NCI-H1105 (cell line): ENCODE measurements at places on chromosomes 11 and 22.

DNA sequence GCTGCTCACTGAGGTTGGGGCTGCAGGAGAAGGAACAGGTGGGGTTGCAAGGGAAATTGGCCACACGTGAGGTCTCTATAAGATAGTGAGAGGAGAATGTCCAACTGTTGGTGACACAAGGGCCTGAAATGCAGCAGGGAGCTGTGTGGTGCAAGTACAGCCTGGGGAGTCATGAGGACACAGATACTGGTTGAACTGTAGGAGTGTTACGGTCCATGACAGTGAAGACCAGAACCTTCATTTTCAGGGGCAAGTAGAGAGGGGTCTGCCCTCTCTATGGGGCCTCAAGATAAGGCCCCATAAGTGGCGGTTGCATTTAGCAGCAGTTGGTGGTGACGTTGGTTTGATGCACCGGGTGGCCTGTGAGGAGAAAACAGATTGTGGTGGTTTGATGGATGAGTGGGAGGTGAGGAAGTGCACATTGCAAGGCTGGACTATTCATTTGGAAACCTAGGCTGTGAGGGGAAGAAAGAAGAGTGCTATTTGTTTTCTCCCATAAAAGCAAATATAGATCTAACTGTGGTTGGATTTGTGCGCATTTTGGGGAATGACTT, 39.4 kb downstream of the MICAL2 start:
- DNase-seq: no peak

- DNase-seq: peak; percentile 61
Measured at GRCh38 chr11:85941380-85941973, 86.3 kb downstream of the CCDC83 start.

DNA sequence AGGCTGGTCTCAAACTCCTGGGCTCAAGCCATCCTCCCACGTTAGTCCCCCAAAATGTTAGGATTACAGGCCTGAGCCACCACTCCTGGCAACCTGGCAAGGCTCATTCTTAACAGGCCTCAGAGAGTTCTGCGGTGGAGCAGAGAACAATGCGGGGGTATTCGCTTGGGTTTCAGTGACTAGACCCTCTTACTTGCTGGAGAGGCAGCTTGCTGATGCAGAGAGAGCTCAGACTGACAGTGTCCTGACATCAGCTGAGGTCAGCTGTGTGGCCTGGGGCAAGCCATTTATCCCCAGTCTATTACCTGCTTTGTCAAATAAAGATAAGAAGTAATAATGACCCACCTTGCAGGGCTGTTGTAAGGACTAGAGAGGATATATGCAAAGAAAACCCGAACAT, 40.3 kb upstream of the DMC1 start:
- DNase-seq: no peak

- DNase-seq: no peak
Measured at GRCh38 chr11:47338396-47339241, 13.9 kb downstream of the MYBPC3 start.

DNA sequence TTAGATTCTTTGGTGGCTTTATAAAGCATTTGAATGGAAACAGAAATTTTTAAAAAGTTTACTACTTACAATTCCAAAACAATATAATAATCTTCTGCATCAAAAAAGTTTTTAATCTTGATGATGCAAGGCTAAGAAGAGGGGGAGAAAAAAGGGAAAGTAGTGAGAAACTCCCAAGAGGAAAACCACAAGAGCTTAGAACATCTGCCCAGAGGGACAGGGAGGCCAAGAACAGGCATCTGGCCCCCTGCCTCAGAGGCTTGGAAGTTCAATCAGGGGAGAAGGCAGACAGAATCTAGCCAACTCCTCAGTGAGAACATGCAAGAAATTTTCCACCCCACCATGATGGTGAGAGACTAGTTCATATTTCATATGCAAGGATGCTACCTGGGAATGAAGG, 23.8 kb upstream of the TTC28 start:
- no peak for DNase-seq

DNA sequence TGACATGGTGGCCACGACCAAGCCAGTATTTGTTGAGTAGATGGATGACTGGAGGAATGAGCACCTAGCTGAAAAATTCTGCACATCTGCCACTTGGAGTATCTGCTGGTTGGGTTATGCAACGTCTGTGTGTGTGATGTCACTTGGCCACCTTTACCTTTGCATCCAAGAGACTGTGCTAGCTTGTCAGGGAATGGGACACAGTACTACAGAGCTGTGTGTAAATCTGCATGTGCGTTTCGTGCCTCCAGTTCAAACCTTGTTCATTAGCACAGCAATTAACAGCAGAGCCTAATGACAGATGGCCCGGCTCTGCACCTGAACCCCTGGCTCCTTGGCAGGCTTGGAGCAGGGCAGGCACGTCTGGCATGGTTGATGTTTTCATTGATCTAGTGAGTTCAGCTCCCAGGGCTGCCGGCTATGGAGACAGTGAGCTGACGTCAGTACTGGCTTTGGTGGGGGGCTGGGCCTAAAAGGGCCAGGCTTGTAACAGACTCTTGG, 188.4 kb upstream of the NAV2 start:
- no peak for DNase-seq

GRCh38 chr11:34214961-34215805, 109.8 kb downstream of the NAT10 start:
- no peak for DNase-seq

- no peak for DNase-seq
Measured at GRCh38 chr11:97937501-97937900, 1083.2 kb upstream of the CNTN5 start.

- no peak for DNase-seq
Measured at GRCh38 chr11:29781268-29781667, 235.6 kb downstream of the KCNA4 start.

DNA sequence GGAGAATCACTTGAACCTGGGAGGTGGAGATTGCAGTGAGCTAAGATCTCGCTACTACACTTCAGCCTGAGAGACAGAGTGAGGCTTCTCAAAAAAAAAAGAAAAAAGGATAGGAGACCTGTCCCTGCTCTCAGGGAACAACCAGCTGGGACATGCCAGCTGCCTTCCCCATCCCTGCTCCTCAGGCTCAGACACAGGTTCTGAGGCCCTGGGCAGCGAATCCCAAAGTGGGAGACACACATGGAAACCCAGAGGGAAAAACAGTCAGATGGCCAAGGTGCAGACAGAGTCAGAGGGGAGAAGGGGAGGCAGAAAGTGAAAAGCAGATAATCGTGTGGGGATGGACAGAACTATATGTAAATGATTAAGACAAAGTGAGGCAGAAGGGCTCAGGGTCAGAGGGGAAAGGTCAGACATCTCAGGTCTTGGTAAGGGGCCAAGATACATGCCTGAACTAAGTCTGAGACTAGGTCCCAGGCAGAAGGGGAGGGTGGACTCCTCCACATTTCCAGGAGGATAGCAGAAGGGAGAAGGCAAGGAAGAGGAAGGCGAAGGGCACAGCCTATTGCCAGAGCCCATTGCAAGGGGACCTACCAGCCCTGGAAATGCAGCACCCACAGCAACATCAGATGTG, 14.2 kb downstream of the STARD10 start:
- DNase-seq: no peak

- DNase-seq: no peak
Measured at GRCh38 chr11:78835646-78836045, 261.0 kb upstream of the NARS2 start.

- peak; percentile 38 for DNase-seq
Measured at GRCh38 chr11:47111318-47111804, 65.3 kb downstream of the ARFGAP2 start.

DNA sequence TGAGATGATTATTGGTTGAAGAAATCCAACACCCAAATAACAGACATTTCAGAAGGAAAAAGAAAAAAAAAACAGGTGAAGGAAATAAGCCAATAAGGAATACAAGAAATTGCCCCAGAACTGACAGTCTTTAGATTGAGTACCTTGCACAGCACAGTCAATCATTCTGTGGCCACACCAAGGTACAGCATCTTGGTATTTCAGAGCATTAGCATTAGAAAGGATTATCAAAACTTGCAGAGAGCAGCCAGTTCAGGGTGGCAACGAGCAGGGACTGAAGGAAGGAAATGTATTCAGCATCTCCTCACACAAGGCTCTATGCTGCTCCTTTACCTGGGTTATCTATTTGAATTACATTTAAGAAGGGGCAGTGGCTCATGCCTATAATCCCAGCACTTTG, 2.1 kb downstream of the ADA2 start:
- no peak for DNase-seq

DNA sequence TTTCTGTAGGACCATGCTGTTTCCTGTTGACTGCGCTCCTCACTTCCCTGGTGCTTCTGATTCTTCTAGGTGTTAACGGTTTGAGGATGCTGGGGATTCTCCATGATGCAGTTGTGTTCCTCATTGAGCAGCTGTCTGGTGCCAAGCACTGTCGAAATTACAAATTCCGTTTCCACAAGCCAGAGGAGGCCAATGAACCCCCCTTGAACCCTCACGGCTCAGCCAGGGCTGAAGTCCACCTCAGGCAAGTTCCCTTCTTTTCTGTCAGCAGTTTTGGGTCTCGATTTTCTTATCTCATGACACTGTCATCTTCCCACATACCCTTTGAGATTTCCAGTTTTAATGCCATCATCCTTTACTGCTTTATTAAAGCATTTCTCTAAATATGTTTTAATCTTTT, 7.7 kb upstream of the TTC36 start:
- no peak for DNase-seq

- no peak for DNase-seq
Measured at GRCh38 chr11:46039990-46040389, 81.3 kb downstream of the PHF21A start.

DNA sequence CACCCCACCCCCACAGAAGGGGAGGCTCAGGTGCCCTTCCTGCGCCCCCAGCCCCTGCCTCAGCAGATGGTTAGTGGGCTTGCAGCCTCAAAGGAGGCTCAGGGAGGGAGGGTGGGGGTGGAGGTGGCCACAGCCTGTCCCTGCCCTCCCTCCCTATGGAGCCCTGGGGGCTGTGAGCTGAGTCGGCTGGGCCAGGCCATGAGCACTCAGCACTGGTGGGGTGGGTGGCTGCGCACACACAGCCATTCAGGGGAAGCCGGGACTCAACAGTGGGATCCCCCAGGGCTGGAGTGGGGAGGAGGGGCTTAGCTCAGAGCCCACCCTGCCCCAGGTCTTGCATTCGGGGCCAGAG, 50.2 kb downstream of the FLRT1 start:
- no peak for DNase-seq

- DNase-seq: peak; percentile 53
Measured at GRCh38 chr11:59025097-59025496, 61.0 kb upstream of the GLYATL1B start.

GRCh38 chr22:20118300-20119020, 1.4 kb upstream of the TRMT2A start:
- DNase-seq: no peak

DNA sequence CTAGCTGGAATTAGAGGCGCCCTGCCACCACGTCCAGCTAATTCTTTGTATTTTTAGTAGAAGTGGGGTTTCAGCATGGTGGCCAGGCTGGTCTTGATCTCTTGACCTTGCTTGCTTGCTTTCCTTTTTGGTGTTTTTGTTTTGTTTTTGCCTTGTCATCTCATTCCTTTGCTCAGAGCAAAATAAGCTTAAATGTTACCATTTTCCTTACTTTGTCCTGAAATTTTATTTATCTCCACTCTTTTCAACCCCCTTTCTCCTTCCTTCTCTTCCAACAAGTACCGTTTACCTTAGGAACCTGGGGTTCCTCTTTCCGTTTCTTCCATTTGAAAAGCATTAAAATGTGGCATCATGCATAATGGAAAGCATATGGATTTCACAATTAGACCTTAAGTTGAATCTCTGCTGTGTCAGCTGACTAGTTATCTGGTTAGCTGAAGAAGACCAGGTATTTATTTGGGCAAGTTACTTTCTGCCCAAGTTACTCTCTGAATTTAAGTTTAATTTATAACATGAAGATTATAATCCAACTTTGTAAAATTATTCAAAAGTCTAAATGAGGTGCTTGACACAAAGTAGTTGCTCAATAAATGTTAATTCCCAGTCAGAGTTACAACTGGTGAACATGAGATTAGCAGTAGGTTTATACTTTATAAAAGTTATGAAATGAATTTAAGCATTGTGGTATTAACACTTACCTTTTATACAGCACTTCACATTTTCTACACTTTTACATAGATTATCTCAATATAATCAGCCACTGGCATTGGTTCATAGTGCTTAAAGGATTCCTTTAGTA, 69.7 kb downstream of the PRMT3 start:
- DNase-seq: no peak

DNA sequence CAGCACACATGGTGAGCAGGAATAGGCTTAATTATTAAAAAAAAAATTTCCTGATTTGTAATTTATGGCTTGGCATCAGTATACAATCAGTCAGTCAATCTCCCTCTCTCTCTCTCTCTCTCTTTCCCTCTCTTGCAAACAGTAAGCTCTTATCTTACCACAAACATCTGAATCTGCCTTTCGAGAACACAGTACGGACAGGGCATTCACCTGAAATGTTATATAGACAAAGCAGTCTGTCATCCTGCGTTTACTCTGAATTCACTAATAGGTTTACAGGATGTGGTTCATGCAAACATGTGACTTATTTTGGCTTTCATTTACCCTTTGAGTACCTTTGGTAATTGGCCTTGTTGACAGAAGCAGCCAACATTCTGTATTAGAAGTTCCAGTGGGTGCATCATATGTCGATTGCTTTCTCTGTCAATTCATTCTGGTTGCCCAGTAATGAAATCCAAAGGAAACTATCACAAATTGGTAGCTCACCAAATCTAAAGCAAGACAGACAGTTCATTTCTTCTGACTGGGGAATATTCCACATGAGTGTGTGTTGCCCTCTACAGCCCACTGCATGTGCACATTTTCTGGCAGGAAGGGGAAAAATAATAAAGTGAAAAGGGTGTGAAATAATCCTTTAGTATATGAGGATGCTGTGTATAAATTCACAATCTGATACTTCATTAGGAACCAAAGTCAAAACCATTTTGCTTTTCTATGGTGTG, 1058.2 kb downstream of the LRRC4C start:
- DNase-seq: peak; percentile 88

DNA sequence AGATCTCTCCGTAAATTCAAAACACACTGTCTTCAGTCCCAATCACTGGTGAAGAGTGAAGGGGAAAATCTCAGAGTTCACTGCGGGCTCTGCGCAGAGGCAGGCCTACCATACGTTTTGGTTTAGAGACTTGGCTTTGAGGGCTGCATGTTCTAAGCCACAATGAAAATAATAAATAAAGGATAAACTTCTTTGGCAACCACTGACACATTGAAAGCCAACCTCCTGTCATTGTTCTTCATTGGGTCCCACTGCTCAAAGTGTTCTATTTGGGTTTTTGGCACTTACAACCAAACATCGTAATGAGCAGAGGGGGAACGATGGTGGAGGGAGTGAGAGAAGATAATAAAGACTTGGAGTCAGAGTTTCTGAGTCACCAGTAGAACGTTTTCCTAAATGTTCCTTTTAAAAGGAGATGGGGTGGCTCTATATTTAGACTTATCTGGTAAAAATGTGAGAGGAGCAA, 472.9 kb downstream of the SOX6 start:
- no peak for DNase-seq
